Fibroblast of lung (primary cell): ENCODE measurements at places on chromosomes 5 and 9. TPM values are rescaled to one million over a fixed set of nuclear protein-coding genes. Genes with fewer than 3 reads are reported as not detected.

GRCh38 chr9:28050046-28050445 is 476.8 kb upstream of the C9orf72 start:
- peak; percentile 0 for DNase-seq

DNA sequence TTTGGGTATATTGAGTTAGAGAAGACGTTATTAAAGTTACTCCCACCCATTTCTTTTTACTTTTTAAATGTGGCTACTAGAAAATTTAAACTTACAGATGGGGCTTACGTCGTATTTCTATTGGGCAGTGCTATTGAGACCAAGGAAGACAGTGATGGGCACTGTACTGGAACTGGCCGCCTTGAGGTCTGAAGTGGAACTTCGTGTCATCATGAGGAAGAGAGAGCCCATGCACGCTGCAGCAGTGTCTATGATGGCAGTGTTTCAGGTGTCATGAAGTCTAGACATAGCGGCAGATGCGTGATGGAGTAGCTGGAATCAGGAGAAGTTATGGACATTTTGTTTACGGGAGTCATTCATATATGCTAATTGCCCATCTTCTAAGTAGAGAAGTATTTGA is 143.7 kb downstream of the LRRC70 start:
- DNase-seq = no peak

GRCh38 chr9:35858458-35858857 is 11.7 kb downstream of the OR13J1 start:
- DNase-seq = no peak

The MVB12B gene
- total RNA-seq = 2.3 and 2.6 TPM in 2 replicates

GRCh38 chr5:76608833-76609232 is 14.4 kb downstream of the F2RL2 start:
- peak; percentile 76 for DNase-seq

The FBP2 gene
- total RNA-seq = not detected in 2 replicates

DNA sequence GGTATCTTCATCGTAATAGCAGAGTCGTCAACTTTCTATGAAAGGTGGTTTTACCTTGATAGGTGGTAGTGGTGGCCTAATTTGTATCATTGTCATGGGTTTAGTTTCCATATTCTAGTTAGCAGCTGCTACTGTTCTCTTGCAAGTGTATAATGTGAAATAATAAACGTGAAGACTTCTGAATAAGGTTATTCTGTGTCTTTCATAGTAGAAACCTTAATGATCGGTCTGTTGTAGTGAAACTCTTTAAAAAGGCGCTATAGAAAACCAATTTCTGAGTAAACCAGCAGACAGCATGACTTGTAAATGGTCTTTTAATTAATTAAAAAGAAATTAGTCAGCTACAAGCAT is 1.6 kb downstream of the SET start:
- no peak for DNase-seq

DNA sequence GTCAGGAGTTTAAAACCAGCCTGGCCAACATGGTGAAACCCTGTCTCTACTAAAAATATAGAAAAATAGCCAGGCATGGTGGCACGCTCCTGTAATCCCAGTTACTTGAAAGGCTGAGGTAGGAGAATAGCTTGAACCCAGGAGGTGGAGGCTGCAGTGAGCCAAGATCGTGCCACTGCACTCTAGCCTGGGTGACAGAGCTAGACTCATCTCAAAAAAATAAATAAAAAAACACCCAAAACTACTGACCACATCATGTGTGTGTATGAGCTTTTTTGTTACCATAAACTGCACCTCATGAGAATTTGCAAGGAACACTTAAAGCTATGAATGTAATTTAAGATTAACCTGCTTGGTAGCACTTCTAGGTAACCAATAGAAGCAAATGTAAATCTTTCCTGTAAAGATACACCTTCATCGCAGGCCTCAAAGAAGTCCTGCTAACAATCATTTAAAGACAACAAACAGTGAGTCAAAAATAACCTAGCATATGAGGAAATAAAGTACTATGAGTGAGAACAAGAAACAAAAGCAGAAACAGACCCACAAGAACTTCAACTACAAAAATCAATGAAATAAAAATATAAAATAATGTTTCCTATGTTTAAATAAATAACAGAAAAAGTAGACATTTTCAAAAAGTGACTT is 13.0 kb downstream of the SLC38A9 start:
- no peak for DNase-seq

DNA sequence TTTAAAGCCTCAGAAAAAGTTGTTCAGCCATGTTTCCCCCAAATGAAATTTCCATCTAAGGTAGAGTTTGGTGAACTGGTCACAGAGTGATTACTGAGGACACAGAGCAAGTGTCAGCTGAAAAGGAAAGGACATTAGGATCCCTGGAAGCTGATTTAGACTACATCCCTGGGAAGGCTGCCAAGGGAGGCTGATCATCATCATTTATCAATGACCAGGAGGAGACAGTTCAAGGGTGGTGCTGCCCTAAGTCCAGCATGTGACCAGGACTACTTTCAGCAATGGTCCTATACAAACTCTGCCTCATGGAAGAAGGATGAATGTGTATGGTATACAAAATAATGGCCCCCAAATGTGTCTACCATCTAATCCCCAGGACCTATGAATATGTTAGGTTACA is 120.6 kb downstream of the PIK3R1 start:
- DNase-seq = no peak
